ENCODE measurements at places on chromosomes 16 and 17.

- no peak for DNase-seq
Observed at GRCh38 chr16:11783319-11784037, 13.6 kb downstream of the ZC3H7A start.

- DNase-seq = peak; percentile 94
Observed at GRCh38 chr17:75012346-75013091, at the start of gene MRPL58. Gene MRPL58, plus strand, starts transcription at chr17:75012670. Its CDS starts 17 bp downstream, at chr17:75012687.

DNA sequence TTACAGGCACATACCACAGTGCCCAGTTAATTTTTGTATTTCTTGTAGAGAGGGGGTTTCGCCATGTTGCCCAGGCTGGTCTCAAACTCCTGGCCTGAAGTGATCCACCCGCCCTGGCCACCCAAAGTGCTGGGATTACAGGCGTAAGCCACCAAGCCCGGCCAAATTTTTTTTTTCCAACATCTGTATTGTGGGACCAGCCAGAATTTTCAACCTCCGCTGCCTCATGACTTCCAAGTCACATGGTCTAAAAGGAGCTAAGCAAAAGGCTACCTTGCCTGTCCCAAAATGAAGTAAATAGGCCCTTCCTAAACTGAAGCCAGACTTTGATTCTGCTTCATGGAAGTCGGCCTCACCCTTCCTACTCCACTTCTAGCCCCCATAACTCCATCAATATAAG, 4.2 kb upstream of the SPAG7 start:
- DNase-seq = no peak

GRCh38 chr17:2309338-2310154, 5.8 kb downstream of the SRR start:
- DNase-seq = peak; percentile 18

DNA sequence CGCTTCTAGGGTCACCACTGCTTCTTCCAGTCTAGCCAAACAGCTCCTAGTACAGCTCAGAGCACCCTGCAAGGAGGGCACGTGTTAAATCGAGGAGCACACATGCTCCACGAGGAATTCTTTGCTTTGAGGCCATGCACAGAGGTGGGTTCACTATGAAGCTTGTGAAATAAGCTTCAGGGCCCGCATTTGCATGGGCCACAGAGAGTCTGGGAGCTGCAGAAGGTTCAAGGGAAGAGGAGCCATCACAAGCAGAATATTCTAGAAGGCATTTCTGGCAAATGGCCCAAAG, 55.3 kb downstream of the MYH13 start:
- DNase-seq = no peak

GRCh38 chr16:1494711-1495110, 1.6 kb downstream of the TELO2 start:
- no peak for DNase-seq

DNA sequence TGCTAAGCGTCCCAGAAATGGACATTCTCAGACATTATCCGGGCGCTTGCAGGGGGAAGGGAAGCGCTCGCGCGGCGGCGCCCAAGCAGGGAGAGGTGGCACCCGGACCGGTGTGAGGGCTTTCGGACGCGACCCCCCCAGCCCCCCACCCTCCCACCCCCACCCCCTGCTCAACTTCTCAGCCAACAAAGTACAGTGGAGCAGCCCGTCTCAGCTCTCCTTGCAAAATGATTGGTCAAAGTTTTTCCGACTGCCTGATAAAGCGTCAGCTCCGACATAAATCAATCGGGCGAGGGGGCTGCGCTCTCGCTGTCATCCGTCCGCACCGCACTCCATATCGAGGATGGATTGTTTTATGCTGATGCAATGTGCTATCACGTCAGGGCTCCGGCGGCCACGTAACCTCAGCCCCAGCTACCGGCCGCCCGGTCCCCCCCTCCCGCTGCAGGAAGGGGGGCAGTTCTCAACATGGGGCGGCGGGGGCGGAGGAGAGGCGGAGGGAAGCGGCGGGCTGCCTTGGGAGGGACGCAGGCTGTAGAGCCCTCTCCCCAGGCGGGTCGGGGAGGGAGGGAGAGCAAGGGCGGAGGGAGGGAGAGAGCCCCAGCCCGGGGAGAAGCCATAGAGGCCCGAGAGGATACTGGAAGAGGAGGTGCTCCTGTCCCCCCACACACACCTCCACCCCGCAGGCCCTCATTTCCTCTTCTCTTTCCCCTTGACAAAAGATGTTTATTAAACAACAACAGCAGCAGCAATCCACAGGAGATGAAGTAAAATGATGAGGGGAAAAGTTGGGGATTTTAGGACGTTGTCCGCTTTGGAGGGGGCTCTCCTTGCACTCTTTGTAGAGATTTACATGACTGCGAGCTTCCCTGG, at the start of gene HOXB9:
Gene HOXB9, minus strand, starts transcription at position 114 of the 873 bp plus-strand sequence. Its CDS starts 89 bp downstream, at position 25.
- DNase-seq = peak; percentile 72

- DNase-seq = peak; percentile 6
Observed at GRCh38 chr17:41803049-41804020, 8.4 kb downstream of the P3H4 start.

DNA sequence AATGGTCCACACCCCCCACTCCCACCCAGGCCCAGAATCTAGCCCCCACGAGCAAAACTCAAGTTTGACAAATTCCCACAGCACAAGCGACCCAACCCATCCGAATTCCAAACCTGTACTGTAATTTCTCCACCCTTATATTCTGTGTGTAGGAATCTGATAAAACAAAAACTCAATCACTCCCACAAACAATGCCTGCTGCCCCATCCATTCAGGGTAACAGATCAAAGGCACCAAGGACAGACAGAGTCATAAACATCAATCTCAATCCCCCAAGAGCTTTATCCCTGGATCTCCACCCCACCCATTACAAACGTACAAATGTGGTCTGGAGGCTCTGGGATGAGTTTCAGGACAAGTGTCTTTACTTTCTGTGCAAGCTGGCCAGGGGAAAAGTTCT, 157.8 kb downstream of the AXIN2 start:
- DNase-seq = no peak

- no peak for DNase-seq
Observed at GRCh38 chr17:17446666-17447155, 30.1 kb upstream of the MED9 start.

DNA sequence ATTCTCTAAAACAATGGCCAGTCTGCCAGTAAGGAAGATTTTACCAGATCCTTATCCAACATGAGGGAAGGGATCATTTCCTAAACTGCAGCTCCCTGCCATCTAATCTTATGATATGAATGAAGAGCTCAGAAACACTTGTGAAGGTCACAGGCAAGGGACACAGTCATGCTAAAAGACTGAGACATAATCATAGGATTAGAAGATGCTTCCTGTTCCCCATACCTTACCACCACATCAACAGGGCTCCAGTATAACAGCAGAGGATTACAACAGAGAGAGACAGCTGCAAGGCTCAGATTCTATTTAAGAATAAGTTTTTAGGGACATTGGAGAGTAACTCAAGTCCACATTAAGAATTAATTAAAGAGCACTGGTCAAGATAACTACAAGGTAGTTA, 93.3 kb downstream of the BRIP1 start:
- no peak for DNase-seq

- DNase-seq = no peak
Observed at GRCh38 chr16:17211797-17212196, 259.0 kb downstream of the XYLT1 start.

DNA sequence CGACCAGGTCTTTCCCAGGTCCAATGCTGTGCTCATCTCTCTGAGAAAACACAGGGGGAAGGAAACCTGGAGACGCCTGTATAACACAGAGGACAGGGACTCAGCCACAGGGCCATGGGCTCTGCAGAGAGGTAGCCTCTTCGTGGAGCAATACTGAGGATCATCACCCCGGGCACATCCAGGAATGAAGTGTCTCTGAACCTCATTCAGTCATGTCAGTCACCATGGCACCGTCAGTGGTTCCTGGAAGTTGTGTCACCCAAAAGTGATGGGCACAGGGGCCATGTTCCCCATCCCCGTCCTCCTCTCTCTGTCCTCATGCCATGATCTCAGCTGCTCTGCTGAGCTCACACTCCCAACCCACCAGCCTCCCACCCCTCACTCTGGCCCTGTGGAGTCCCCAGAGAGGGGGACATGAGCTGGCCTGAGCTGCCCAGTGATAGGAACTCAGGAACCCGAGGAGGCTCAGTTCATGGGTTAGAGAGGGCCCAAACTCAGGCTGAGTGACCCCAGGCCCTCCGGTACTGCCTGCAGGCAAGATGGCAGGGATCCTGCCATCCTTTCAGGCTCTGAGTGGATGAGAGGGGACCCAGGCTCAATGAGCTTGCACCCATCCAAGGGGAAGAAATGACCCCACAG, 53.4 kb downstream of the PITPNM3 start:
- DNase-seq = no peak

DNA sequence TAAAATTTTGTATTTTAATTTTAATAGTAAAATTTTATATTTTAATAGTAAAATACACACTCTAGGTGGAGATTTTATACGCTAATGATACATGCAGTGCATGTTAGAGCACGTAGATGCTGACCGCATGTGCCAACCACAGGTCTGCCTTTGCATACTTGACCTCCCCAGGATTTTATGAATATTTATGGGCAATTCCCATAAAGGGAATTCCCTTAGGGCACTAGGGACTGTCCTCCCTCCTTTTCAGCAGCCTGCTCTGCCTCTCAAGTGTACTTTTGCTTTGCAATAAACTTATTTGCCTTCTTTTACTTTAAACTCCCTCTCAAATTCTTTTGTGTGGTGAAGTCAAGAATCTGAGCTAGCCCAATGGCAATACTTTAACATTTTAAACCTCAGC, 217.7 kb upstream of the CDH8 start:
- no peak for DNase-seq
